ENCODE measurements at places on chromosomes 2 and 18.

DNA sequence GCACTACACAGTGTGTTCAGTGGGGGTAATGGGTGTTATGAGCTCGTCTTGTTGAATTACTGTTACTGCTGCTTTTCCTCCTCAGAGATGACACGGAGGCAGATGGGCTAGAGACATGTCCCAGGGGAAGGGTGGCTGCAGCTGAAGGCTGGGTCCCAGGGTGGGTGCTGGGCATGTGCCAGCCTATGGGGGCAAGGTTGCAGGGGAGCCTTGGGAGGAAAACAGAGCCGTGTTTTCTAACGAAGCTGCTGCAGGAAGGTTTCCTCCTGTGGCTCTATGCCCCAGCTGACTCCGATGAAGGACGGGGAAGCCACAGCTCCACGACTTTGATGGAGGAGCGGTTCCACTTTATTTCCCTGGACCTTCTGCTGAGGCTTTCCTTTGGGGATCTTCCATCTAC is 42.4 kb downstream of the ASB18 start:
- DNase-seq, result no peak

DNA sequence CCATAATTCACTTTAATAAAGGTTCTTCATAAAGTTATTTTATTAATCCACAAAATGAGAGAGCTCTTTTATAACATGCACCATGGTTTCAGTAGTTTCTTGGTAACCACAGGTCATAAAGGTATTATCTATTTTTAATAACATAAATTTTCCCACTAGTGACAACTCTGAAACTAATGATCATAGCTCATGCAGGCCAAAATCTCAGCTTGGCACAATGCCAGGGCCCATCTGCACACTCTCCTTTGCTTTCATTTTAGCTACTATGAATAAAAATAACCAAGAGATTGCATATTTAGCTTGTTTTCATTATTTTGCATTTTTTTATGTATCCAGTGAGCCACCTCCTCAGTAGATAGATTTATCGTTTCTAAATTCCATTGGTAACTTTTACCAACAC is 691.8 kb upstream of the CHAC2 start:
- peak; percentile 24 for DNase-seq

GRCh38 chr18:59386909-59387686 is 28.0 kb upstream of the LMAN1 start:
- DNase-seq, result no peak

DNA sequence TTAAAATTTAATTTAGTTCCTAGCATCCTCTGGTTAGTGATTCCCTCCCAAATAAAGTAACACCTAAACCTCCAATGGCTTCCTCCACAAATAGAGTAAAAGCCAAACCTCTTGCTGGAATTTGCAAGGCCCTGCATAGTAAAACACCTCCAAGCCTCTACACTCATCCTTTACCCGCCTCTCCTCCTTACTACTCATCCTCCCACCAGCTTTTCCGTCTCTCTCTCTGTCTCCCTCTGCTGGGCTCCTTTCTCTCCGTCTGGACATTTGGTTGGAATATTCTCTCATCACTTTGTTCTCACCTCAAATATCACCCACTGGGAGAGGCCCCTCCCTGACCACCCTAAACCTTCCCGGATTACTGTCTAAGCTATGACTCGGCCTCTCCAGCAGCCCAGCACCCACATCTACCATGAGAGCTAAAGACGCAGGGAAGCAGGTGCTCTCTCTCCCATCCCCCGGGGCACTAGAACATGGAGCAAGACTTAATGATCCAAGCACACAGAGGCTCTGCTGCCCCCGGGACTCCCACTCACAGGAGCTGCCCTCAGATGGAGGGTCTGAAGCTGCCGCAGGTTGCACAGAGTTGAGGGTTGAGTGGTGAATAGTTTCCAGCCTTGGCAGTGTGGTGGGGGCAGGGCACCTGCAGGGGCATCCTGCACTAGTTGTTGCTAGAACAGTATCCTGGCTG is 167.2 kb downstream of the FBXO15 start:
- DNase-seq, result no peak

- DNase-seq, result no peak
These were observed 105.0 kb downstream of the PIGN start for GRCh38 chr18:62081761-62082294.

DNA sequence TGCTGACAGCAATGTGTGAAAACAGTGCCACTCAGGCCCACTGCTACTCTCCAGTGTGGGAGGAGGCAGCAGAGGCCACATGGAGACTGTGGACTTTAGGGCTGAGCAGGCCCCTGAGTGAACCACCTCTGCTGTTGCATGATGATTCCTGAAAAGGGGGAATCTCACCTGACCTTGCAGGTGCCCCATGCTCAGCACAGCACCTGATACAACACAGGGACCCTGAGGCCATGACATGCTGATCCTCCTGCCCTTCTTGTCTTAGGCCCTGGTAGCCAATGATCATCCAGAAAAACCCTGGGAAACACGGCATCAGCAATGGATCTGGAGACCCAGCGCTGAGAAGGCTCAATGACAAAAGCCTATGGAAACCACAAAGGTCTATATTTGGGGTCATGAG is 446.8 kb upstream of the MYT1L start:
- DNase-seq, result no peak

DNA sequence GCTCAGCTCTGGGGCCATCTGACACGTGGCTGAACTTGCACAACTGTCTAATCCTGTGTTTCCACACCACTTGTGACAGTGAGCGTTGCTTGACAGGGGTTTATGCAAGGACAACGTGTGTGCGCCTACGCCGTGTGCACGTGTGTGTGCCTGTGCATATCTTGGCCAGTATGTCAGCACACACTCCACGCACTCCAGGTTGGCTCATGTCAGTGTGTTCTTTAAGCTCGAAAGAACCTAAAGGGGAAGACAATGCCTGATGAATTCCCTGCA is 85.6 kb upstream of the SALL3 start:
- DNase-seq, result no peak
